Stimulated activated naive CD4-positive, alpha-beta T cell treated with Interleukin-2 at 50 U/mL for 16 hours (primary cell): ENCODE measurements at places on chromosomes 5 and 9.

- no peak for DNase-seq
These were observed 476.0 kb downstream of the RASEF start for GRCh38 chr9:82586918-82587356.

DNA sequence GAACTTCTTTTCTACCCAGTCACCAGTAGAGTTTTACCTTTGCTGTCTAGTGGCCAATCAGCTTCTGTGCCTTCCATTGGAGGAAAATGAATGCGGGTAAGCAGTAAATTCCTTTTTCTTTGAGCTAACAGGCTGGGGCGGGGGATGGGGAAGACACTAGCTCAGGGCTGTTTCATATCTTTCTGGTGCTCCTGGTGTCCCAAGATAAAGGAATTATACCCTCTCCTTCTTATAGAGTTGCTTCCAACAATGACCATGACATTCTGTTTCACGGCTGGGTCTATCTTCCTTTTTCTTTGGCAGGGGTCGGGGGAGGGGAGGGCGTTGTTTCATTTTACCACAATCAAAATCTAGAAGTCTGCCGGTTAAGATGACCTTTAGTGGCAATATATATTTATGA lies 51.2 kb upstream of the RPS23 start:
- DNase-seq = no peak

DNA sequence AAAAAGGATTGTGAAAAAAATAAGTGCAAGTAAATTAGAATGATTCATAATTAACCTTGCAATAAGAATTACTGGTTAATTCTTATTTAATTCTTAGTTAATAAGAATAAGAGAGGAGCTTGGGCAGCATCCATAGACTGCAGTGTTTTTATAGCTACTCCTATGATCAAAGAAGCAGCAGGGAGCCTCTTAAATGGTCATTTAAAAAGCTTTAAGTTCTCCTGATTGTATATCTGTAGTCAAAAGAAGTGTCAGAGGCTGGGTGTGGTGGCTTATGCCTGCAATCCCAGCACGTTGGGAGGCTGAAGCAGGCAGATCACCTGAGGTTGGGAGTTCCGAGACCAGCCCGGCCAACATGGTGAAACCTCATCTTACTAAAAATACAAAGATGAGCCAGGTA lies 14.4 kb downstream of the ACER2 start:
- DNase-seq = no peak

DNA sequence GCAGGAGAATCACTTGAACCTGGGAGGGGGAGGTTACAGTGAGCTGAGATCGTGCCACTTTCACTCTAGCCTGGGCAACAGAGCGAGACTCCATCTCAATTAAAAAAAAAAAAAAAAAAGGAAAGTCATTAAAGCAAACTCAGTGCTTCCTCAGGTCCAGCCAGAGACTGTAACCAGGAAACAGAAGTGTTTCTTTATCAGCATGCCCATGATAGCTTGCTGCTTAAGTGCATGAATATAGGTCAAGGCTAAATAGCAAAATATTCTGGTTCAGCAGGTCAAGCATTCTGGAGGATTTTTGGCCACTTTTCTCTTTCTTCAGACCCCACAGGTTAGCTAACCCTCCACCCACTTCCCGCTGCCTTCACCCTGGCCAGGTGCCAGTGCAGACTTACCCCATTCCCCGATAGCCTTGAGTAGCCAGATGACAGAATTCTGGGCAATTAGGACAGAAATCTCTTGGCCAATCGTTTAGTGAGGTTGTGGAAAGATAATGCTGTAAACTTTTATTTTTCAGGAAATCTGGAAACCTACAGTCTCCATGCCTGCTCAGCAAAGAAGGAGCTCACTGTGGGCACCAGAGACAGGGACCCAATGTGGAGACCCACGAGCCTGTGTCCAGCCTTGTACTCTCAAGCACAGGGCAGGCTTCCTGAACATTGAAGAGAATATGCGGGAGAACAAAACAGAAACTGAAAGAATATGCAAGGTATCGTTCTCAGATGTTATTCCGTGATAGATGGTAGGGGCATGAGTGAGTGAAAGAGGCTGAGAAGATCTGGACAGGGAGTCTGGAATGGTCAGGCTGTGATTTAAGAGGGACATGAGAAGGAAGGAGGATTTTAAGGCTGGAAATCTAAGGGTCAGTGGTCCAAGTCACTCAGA lies 4.2 kb upstream of the UGT3A2 start:
- DNase-seq = no peak

- no peak for DNase-seq
These were observed 50.8 kb downstream of the FXN start for GRCh38 chr9:69086312-69086711.
